A549 treated with Mapracorat at 1 μM for 4 hours (cell line): ENCODE measurements at places on chromosomes 11 and 22. TPM values are rescaled to one million over a fixed set of nuclear protein-coding genes. Genes with fewer than 3 reads are reported as not detected.

The APOL4 gene
- 0.12 TPM in 1 of 5 replicates, not detected in the others for total RNA-seq

The SYCE3 gene
- 0.45 TPM in 1 of 5 replicates, not detected in the others for total RNA-seq

The ATP6V1E1 gene
- total RNA-seq = 114 to 134 TPM (median 121 TPM) in 5 replicates

The CHORDC1 gene
- total RNA-seq = 59.8 to 85.9 TPM (median 77.0 TPM) in 5 replicates

The LARGE1 gene
- 3.5 to 4.6 TPM (median 4.0 TPM) in 5 replicates for total RNA-seq

The FAM227A gene
- 0.74 to 1.3 TPM (median 0.75 TPM) in 5 replicates for total RNA-seq

The HBE1 gene
- total RNA-seq = 0.20 TPM in 1 of 5 replicates, not detected in the others

The KCNJ11 gene
- total RNA-seq = 2.6 to 4.1 TPM (median 3.7 TPM) in 5 replicates

The KRTAP5-11 gene
- total RNA-seq = not detected in 5 replicates

The ZC3H12C gene
- 6.6 to 10.5 TPM (median 9.2 TPM) in 5 replicates for total RNA-seq

The NXPE2 gene
- total RNA-seq = not detected in 5 replicates

The IGF2 gene
- 2.0 to 2.5 TPM (median 2.3 TPM) in 5 replicates for total RNA-seq

The C11orf87 gene
- 0.04 TPM in 1 of 5 replicates, not detected in the others for total RNA-seq

The ACR gene
- total RNA-seq = not detected in 5 replicates

The OR52I1 gene
- total RNA-seq = not detected in 5 replicates

The ARVCF gene
- 1.3 to 2.8 TPM (median 2.4 TPM) in 5 replicates for total RNA-seq

The CABP2 gene
- not detected in 5 replicates for total RNA-seq

The ANO1 gene
- total RNA-seq = 1.6 to 2.4 TPM (median 2.2 TPM) in 5 replicates

The RAG2 gene
- total RNA-seq = not detected in 5 replicates

The MN1 gene
- total RNA-seq = 2.4 to 3.5 TPM (median 3.1 TPM) in 5 replicates

The TCP11L1 gene
- total RNA-seq = 17.0 to 25.3 TPM (median 23.3 TPM) in 5 replicates

The MS4A7 gene
- total RNA-seq = not detected in 5 replicates

The MS4A3 gene
- not detected in 5 replicates for total RNA-seq
